Activated CD4-positive, alpha-beta T cell treated with anti-CD3 and anti-CD28 coated beads for 36 hours (primary cell): ENCODE measurements at places on chromosomes 7 and 10. TPM values are rescaled to one million over a fixed set of nuclear protein-coding genes. Genes with fewer than 3 reads are reported as not detected.

DNA sequence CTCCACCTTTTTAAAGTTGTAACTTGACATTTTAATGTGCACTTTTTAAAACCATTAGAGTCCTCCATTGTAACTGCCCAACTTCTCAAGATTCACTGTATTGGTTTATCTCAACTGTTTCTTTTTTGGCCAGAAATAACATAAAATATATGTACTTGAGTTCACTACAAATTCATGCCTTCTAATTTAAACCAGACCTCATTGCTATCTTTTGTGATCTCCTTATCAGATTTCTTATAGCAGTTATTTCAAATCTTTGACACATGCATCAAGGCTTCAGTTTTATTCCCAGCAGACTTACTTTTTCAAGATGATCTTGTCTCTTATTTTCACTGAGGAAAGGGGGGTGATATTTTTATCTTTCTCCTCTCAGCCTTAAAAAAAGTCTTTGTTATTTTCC, 154.3 kb downstream of the PHF14 start:
- no peak for DNase-seq

The NKX6-2 gene
- not detected for total RNA-seq

- no peak for DNase-seq
Measured at GRCh38 chr10:90412582-90412981, 445.3 kb downstream of the HTR7 start.

The HOXA7 gene
- total RNA-seq: not detected

- DNase-seq: no peak
Measured at GRCh38 chr10:120641695-120642094, 184.7 kb downstream of the PLPP4 start.
